ENCODE measurements at places on chromosomes 5 and 9.
A peak's percentile ranks its signal among the peaks of the same experiment; 100 is the strongest.

DNA sequence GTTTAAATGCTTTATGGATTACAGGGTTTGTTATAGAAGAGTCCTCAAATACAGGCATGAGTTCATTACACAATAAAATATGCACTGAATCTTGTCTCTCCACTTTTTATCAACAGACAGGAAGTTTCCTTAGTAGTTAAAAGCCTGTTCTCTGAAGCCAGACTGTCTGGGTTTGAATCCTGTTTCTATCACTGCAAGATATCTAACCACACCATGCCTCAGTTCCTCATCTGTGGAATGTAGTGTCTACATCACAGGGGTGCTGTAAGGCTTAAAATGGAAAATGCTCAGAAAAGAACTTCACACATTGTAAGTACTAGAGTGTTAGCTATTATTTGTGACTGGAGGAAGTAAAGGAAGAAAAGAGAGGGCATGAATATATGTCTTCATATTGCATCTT lies 9.3 kb downstream of the LIX1 start:
- DNase-seq: no peak

DNA sequence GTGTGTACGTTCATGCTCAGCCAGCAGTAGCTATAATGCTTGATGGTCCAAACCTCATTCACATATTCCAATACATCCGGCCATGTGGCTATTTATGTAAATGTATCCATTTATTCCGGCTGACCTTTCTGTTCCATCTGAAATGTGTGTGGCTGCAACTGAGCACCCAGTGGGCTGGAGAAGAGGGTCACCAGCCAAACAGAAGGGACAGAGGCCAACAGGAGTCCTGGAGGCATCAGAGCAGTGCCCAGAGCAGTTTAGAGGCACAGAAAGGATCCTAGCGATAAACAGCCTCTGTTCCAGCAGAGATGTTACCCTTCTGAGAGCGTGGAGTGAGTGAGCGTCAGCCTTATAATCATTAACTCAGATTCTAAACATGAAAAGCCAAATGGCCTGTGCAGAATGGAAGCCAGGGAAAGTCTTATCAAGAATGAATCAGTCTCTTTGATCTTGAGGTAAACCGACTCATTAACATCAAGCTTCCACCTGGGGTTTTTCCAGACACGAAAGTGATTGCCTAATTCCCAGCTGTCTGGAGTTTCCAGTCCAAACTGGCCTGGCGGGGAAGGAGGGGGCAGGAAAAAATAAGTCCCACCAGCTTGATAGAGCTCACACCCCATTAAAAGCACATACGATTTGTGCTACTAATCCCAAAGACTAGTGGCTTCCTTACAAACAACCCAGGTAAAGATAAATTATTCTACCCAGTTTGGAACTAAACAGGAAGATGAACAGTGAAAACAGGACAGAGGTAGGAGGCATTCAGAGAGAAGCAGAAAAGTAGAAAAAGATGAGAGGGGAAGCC lies 55.7 kb downstream of the SUSD1 start:
- DNase-seq: peak; percentile 88

DNA sequence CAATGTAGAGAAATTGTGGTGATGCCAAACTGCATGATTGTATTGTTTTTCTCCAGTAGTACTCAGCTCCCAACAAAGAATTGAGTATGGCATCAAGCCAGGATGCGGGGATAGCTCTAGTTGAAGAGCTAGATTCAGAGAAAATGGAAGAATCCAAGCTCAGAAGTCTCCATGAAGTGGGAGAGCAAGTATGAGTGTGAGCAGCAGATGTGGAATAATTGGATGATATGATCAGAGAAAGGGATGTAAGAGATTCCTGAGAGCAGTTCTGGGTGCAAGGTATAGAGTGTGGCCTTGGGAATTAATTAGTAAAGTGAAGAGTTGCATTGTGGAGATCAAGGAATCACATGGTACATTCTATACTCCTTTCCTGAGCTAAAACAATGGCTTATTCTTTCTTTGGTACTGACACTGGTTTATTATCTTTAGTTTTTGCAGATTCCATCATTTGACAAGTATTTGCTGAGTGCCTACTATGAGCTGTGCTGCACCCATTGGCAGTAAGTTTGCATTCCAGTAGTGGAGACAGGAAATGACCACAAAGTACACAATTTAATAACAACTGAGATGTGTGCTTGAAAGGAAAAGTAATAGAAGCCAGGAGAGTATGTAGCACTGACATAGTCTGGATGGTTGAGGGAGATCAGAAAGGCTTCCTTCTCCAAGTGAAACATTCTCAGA lies 177.1 kb downstream of the CPLANE1 start:
- no peak for DNase-seq

DNA sequence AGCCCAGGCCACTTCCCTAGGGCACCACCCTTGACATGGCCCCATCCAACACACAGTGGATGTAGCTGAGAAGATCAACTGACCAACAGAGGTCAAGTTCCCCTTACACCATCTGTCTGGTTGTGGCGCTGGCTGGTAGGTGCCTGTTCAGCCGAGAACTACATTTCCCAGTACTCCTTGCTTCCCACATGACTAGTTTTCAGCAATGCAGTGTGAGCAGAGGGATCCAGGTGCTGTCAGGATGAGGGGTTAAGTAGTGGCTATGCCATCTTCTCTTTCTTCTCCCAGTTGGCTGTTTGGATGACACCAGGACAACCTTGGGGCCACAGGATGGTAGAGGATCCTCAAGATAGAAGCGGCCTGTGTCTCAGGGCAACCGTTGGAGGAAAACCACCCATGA lies 48.6 kb upstream of the SH3PXD2B start:
- DNase-seq: peak; percentile 72

All from DMS53 (cell line).